ENCODE measurements at places on chromosomes 3 and 15.

DNA sequence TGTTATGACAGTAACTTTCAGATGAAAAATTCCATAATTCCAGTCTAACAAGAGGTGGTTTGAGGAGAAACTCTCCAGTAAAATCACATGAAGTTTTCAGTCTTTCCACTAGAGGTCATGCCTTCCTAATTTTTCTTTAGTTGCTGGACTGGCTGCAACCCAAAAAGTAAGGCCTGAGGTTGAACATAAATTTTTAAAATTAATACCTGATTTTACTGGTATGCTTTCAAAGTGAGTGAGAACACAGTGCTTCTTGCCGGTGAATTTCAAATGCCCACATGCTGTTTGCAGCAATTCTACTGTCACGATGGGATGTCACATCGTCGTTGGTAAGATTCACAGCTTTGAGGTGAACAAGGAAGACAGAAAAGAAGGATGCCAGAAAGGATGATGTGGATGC, 89.0 kb upstream of the FGF12 start:
- peak; percentile 21 for DNase-seq

GRCh38 chr3:132448216-132448961, 31.1 kb downstream of the DNAJC13 start:
- no peak for DNase-seq

- no peak for DNase-seq
Measured at GRCh38 chr3:98004721-98005120, 30.4 kb downstream of the GABRR3 start.

DNA sequence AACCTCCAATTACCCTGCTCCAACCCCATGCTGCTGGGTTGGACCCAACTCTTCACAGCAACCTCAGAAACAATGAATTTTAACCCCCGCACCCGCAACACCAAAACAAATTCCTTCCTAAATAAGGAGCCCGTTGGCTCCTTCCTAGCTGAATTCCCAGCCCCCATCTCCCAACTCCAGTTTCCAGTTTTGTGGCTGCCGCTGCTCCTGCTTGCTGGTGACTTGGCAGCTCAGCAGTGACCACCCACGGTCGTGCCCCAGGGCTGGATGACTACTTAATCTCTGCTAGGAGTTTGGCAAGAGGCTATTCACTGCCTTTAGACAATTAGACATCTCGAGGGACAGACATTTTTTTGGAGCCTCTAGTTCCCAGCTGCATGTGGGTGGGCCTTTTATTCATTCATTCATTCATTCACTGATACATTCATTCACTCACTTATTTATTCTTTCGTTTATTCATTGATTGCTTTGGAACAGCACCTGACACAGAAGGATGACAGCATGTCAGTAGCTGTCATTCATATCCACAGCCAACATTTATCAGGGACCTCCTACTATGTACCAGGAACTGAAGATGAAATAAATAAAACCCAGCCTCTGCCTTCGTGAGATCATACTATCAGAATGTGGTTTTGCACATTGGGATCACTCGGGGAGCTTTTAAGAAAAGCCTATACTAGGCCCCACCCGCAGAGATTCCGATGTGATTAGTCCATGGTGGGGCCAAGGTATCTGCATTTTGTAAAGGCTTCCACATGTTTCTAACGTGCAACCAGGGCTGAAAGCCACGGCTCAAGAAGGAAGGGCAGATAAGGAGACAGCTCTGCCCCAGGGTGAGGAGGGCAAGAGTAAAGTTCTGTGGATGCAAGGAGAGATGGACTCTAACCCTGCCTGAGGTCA, 256.5 kb downstream of the SHQ1 start:
- DNase-seq = peak; percentile 27
